ENCODE measurements at places on chromosomes 2 and 18.

DNA sequence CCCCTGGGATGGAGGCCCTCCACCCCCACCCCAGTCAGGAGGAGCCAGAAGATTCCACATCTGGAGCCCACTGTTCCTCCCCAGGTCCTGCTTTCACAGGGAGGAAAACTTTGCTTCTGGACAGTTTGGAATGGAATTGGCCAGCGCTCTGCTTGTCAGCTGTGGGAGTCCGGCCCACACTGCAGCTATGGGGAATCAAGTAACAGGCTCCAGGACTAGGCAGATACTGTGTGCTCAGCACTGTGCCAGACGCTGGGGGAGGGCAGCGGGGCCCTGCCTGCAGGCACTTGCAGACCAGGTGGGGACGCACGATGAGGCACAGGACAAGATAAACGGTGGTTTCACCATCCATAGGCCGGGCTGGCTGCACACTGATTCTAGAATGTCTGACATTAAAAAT, 114.0 kb downstream of the STPG4 start:
- DNase-seq = peak; percentile 21

GRCh38 chr2:201984333-201984732, 49.3 kb upstream of the FZD7 start:
- no peak for DNase-seq

- no peak for DNase-seq
Observed at GRCh38 chr2:139526781-139527180, 746.6 kb upstream of the NXPH2 start.

DNA sequence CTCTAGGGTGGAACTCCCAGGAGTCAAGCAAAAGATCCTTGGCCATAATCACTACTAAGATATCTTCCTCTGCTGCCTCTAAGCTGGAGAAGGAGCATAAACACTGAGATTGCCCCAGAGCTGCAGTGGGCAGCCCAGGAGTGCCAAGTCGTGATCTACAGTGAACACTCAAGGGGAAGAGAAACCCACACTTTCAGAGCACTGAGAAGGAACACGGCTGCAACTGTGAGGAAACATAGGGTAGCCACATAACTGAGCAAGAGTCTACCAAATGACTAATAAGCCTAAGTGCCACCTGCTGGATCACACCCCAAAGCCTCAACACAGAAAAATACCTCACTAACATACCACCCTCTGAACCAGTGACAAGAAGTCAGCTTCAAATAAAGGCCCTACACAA, 79.6 kb upstream of the RAB12 start:
- DNase-seq = no peak

DNA sequence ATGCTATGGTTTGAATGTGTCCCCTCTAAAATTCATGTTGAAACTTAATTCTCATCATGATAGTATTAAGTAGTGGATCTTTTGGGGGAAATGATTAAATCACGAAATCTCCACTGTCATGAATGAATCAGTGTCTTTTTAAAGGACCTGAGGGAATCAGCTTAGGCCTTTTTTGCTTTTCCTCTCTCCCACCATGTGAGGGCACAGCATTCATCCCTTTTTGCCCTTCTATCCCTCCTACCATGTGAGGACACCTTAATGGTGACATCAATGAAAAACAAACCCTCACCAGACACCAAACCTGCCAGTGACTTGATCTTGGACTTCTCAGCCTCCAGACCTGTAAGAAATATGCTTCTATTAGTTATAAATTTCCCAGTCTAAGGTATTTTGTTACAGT, 247.1 kb upstream of the UBE2E3 start:
- DNase-seq = no peak

DNA sequence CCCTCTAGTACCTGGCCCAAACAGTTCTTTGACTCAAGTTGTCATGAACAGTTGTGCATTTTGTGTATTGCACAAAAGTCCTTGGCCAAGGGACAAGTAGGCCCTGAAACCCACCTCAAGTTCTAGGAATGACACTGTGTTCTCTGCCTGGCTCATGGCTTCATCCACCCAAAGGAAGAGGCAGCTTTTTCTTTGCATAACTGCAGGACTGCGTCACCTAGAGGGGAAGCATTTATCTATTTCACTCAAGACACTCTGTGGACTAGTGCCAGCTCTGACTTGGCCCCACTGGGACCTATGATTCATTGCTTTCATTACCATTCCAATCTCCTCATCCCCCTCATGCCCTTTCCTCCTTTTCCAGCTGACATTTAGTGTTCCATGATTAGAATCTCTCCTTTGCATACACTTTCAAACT, 119.3 kb upstream of the SIX2 start:
- peak; percentile 97 for DNase-seq

GRCh38 chr2:1969701-1970015, 225.3 kb upstream of the PXDN start:
- DNase-seq = no peak

DNA sequence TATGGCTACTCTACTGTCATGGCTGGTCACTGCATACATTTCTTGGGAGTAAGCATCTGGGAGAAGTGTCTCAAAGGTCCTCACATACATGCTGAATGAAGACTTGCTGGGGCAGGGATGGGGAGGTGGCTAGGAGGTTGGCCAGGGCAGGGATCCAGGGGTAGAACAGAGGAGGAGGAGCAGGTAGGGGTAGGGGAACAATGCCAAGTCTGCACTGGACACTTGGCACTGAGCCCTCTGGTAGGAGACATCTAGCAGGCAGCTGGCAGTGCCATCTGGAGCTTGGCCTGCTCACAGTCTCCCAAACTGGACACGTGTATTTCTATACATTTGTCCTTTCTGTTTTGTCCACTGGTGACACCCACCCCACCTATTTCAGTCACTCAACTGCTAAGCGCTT, 62.7 kb upstream of the REV1 start:
- DNase-seq = no peak

DNA sequence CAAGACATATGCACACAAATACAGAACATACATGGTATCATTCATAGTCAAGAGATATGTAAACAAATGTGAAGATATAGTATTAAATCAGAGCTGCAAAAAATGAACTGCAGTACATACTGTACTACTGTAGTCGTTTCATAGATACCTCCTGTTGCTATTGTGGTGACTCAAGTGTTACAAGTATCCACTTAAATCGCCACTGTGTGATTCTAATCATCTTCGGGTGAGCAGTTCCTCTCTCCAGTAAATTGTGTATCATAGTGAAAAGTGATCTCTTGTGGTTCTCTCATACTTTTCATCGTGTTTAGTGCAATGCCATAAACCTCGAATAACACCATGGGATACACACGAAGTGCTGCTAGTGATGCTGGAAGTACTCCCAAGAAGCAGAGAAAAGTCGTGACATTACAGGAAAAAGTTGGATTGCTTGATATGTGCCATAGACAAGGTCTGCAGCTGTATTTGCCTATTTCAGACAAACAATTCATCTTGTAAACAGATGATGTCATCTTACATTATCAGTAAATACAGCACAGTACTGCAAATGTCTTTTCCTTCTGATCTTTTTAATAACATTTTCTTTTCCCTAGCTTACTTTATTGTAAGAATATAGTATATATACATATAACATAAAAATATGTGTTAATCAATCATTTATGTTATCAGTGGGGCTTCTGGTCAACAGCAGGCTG, 222.2 kb downstream of the BCL11A start:
- peak; percentile 8 for DNase-seq

- no peak for DNase-seq
Observed at GRCh38 chr18:31162419-31162793, 250 bp downstream of the DSC1 start.

- DNase-seq = peak; percentile 37
Observed at GRCh38 chr2:137865954-137866540, 98.2 kb upstream of the HNMT start.

- peak; percentile 33 for DNase-seq
Observed at GRCh38 chr2:1081451-1082225, 131.0 kb downstream of the SNTG2 start.

DNA sequence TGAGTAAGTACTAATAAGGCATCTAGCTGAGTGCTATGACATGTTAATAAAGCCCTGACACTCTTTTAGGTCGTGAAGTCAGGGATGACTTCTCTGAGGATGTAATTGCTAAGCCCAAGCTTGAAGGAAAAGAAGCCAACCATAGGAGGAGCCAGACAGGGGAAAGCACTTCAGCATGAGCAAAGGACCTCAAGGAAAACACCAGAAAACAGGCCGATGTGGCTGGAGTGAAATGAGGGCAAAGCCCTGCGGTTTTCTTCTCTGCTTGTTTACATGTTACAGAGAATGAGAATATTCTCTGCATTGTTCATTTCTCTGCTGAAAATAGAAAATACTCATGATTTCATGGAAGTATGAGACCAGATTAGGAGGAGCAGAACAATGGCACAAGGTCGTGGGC, 112.5 kb upstream of the ARHGAP28 start:
- no peak for DNase-seq

GRCh38 chr2:3518496-3519254, 656 bp downstream of the ADI1 start:
- peak; percentile 98 for DNase-seq

GRCh38 chr18:28175930-28176697, 816 bp downstream of the CDH2 start:
- no peak for DNase-seq

DNA sequence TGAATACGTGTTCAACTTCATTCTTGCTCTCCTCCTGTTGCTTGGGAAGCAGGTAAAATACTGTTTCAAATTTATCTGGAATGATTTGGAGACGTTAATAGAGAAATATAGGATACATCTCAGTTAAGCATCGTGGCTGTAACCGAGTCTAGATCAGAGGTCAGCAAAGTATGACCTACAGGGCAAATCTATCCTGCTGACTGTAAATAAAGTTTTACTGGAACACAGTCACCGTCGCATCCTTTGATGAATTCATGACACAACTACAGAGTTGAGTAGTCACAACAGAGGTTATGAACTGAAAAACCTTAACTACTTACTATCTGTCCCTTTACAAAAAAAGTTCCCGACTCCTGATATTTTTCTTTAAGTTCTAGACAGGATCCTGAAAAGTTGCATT, 86.6 kb downstream of the SP100 start:
- no peak for DNase-seq

DNA sequence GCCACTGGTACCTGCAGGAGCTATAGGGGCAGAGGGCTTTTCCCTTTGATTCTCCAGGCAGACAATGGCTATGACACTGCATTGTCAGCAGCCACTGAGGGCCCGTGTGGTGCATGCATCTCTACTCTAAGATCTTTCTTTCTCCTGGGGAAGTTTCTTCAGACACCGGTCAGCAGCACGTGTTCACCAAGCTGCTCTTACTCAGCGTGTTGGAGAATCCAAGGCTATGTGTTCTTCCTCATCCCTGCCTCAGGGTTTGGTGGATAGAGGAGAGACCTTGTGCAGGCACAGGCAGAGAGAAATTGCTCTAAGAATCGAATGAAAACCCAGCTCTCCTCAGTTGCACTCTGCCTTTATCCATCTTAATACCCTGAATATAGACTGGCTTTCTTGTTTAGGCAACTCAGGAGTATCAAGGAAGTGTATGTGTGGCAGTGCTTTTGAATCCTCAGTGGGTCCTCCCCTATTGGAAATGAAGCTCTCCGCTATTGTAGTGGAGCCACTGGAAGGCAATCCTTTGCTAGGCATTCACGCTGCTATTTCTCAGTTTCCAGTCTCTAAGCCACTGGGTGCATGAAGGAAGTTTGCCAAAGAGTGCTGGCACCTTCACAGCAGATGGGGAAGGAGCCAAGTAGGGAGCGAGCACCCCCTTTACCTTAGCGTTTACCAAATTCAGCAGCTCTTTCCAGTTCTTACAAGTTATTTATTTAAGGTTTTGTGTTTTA, 86.9 kb upstream of the EML6 start:
- DNase-seq = no peak

GRCh38 chr18:49514577-49514976, 27.5 kb upstream of the C18orf32 start:
- no peak for DNase-seq

GRCh38 chr2:190267302-190267701, 52.3 kb downstream of the HIBCH start:
- DNase-seq = peak; percentile 75

DNA sequence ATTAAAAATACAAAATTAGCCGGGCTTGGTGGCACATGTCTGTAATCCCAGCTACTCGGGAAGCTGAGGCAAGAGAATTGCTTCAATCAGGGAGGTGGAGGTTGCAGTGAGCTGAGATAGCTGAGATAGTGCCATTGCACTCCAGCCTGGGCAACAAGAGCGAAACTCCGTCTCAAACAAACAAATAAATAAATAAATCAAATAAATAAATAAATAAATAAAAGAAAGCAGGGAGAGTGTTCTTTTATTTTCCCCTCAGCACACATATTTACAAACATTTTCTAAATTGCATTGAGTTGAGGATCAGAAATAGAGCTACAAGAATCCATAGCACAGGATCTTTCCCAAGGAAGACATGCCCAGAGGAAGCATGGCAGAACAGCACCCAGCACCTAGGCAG, 71.9 kb downstream of the RIT2 start:
- DNase-seq = no peak

GRCh38 chr2:117982376-117983033, 31.4 kb downstream of the CCDC93 start:
- DNase-seq = no peak

GRCh38 chr2:238643400-238643907, 204.4 kb upstream of the TWIST2 start:
- DNase-seq = no peak

- no peak for DNase-seq
Observed at GRCh38 chr18:8997634-8998033, 104.9 kb upstream of the NDUFV2 start.

Data from fibroblast of upper back skin (primary cell).